Activated CD4-positive, alpha-beta T cell treated with anti-CD3 and anti-CD28 coated beads, Interleukin-2, amount 50 U/mL, for 24 hours (primary cell): ENCODE measurements at places on chromosomes 13 and 19.

DNA sequence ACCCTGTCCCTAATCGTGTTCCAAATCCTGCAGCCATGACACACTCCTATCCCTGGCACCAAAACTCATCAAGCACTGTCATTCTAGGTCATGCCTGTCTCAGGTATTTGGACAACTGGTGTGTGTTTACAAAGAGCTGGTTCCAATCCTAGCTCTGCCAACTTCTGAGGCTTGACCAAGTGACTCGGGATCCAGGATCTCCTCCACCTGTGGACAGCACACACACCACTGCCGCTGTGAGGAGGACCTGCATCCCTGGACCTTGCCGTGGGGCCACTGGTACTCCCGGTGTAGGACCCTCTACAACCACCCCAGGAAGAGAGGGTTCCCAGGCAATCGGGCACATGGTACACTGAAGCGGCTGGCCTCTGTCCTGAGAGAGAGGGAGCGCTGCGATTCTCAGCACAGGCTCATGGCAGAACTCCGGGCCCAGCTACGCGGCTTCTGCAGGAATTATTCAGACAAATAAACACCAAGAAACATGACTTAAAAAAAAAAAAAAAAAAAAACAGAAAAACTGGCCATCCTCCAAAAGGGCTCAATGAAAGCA lies 20.4 kb downstream of the MLLT1 start:
- DNase-seq = no peak

- DNase-seq = no peak
Observed at GRCh38 chr19:2731181-2731995, 8.4 kb downstream of the SLC39A3 start.

- no peak for DNase-seq
Observed at GRCh38 chr13:63110466-63110865, 1694.8 kb upstream of the PCDH20 start.

- DNase-seq = no peak
Observed at GRCh38 chr19:7879111-7879807, 5.1 kb upstream of the PRR36 start.

DNA sequence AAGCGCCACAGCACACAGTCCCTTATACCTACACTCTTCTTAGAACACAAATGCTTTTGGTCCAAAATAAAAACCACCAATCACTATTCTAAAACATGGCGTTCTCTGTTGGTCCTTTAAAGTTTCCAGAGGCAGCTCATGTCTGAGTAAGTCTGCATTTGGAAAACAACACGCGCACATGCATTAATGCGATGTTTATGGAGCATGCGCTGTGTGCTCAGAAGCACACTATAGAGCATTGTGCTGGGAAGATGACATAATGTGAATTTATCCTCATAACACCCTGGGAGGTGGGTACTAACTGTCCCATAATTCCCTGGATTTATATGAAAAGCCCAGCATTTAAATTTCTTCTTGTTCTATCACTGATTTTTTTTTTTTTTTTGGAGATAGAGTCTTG lies 10.7 kb downstream of the ZNF682 start:
- DNase-seq = no peak

- DNase-seq = no peak
Observed at GRCh38 chr13:66138172-66138811, 1091.8 kb downstream of the PCDH9 start.

GRCh38 chr19:34254698-34255432 lies 511 bp downstream of the GARRE1 start:
- peak; percentile 9 for DNase-seq

DNA sequence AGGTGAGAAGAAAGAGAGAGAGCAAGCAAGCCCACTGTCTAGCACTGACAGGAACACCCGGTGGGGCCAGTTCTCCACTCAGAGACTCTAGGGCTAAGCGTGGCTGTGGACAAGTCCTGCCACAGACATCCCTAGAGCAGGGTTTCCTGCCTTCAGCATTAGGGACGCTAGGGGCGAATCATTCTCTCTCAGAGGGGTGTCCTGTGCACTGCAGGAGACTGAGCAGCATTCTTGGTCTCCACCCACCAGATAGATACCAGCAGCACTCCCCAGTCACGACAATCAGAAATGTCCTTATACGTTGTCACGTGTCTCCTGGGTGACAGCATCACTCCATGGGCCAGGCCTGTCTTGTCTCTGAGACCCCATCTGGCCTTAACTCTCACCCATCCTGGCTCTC lies 1.5 kb downstream of the OR10H1 start:
- DNase-seq = no peak

DNA sequence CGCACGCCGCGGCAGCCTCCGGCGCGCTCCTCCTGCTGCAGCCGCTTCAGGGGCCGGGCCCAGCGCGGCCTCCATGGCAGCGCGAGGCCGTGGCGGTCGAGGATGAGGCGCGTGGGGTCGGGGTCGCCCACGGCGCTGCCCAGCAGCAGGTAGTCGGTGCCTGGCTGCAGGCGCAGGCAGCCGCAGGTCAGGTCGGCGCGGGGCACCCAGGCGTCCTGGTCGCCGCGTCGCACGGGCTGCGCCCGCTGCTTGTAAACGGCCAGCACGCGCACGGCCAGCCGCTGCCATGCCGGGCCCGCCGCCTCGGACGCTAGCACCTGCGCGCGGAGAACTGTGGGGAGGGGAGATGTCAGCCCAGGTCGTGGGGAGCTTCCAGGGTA lies 11.1 kb downstream of the NTN5 start:
- DNase-seq = no peak

- no peak for DNase-seq
Observed at GRCh38 chr13:102825921-102826706, 19.7 kb upstream of the ERCC5 start.

GRCh38 chr13:51419001-51419636 lies 33.7 kb downstream of the INTS6 start:
- no peak for DNase-seq

GRCh38 chr13:114152831-114153371 lies 20.5 kb upstream of the RASA3 start:
- no peak for DNase-seq

GRCh38 chr13:113820813-113821651 lies 42.8 kb downstream of the GAS6 start:
- DNase-seq = no peak

GRCh38 chr13:53447863-53448262 lies 419.2 kb downstream of the OLFM4 start:
- no peak for DNase-seq

DNA sequence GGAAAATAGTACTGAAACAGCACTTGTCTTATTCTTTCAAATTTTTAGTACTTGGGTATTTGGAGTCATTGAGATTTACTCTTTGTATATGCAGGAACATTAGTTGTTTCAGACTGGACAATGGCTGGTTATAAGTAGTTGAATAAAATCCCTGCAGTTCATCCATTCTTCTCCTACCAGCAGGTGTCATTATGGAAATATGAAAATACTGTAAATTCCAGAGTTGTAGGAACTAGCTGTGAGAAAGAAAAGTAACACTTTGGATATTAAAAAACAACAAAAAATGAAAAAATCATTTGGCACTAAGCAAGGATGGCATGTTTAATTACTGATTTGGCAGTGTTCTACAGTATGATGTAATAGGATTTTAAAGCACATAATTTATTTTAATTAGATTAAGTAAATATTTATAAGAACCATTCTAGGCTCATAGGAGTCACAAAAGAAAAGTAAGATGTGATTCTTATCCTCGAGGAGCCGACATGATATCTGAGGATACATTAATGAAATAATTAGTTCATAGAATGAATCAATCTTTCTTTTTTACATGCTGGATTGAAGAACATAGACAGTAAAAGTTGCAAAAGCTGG lies 155.3 kb downstream of the KCNRG start:
- no peak for DNase-seq

GRCh38 chr13:70090036-70090723 lies 17.4 kb upstream of the ATXN8OS start:
- DNase-seq = no peak
